ENCODE measurements at places on chromosomes 1 and 21. TPM values are rescaled to one million over a fixed set of nuclear protein-coding genes. Genes with fewer than 3 reads are reported as not detected.

DNA sequence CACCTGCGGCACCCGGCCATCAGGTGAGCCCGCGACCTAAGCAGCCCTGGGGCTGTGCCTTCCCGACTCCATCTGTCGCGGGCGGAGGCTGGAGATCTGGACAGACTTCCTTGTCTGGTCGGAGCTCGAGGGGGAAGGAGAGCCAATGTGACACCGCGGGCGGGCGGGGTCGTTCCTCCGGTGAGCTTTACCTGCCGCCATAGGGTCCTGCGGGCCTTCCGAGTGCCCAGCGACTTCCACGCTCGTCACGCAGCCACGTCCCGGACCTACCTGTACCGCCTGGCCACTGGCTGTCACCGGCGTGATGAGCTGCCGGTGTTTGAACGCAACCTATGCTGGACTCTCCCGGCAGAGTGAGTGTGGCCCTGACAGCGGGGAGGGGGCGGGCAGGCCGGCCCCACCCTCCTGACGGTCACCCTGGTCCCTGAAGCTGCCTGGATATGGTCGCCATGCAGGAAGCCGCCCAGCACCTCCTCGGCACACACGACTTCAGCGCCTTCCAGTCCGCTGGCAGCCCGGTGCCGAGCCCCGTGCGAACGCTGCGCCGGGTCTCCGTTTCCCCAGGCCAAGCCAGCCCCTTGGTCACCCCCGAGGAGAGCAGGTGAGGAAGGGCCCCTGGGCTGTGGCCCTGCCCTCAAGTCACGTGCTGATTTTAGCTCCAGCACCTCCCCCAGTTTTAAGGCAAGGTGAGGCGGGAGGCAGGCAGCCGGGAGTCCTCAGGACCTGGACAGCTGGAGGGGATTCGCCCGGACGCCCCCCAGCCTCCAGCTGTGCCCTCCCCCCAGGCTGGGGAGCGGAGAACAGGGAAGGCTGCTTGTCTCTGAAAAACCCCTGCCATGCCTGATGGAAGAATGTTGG is 1.1 kb downstream of the PUSL1 start:
- peak overlapping the region; percentile 71 for H3K4me3 ChIP-seq
- DNase-seq = peak; percentile 42
- H3K36me3 ChIP-seq = no peaks in the 10 kb centered on the region
- peaks cover 10% of the 10 kb centered on the region for H3K27me3 ChIP-seq
- no peak overlapping the region for H3K27ac ChIP-seq
- peaks cover 35% of the 10 kb centered on the region for H3K4me1 ChIP-seq

- no peaks in the 10 kb centered on the region for H3K36me3 ChIP-seq
- H3K27me3 ChIP-seq = no peaks in the 10 kb centered on the region
- DNase-seq = no peak
- no peak overlapping the region for H3K4me3 ChIP-seq
- no peak overlapping the region for H3K27ac ChIP-seq
- peaks cover 14% of the 10 kb centered on the region for H3K4me1 ChIP-seq
These were observed 103.5 kb upstream of the TLR5 start for GRCh38 chr1:223246476-223247112.

- H3K4me3 ChIP-seq = no peak overlapping the region
- H3K27me3 ChIP-seq = no peaks in the 10 kb centered on the region
- no peak overlapping the region for H3K27ac ChIP-seq
- no peaks in the 10 kb centered on the region for H3K4me1 ChIP-seq
- DNase-seq = no peak
- H3K36me3 ChIP-seq = no peaks in the 10 kb centered on the region
These were observed 41.7 kb downstream of the USP48 start for GRCh38 chr1:21741206-21741605.

DNA sequence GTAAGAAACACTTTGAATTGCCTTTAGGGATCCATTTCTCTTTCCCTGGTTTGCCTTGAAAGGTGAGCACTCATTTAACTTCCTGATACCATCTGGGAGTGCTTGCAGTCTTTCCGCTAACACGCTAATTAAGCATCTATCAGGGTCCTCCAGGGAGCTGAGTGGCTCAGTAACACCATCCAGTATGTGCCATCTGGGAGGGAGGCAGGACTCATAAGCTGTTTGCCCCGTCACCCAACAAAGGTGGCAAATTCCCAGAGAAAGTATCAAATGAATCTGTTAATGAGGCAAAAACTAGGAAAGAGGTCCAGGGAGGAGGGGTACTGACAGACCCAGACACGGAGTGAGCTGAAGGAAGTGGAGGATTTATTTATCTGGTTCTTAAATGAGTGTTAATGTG is 430.9 kb downstream of the HLX start:
- H3K36me3 ChIP-seq = no peaks in the 10 kb centered on the region
- H3K4me3 ChIP-seq = no peak overlapping the region
- no peak for DNase-seq
- no peak overlapping the region for H3K27ac ChIP-seq
- H3K27me3 ChIP-seq = no peaks in the 10 kb centered on the region
- H3K4me1 ChIP-seq = peaks cover 23% of the 10 kb centered on the region

DNA sequence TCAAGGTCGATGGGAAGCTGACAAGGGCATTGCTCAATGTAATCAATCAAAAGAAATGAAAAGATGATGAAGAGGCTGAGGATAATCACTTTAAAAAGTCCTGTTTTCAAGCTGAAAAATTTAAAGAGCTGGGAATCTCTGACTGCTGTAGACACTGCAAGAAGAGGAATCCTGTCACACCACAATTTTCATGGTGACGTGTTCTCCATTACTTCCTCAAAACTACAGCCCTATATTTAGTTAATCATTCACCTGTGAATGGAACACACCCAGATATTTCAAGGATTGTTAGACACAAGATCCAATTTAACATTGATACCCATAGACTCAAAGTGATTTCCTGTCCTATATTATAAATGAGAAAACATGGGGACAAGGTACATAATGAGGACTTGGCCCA is 1048.3 kb downstream of the AMY1C start:
- no peaks in the 10 kb centered on the region for H3K36me3 ChIP-seq
- no peak overlapping the region for H3K4me3 ChIP-seq
- H3K27ac ChIP-seq = no peak overlapping the region

DNA sequence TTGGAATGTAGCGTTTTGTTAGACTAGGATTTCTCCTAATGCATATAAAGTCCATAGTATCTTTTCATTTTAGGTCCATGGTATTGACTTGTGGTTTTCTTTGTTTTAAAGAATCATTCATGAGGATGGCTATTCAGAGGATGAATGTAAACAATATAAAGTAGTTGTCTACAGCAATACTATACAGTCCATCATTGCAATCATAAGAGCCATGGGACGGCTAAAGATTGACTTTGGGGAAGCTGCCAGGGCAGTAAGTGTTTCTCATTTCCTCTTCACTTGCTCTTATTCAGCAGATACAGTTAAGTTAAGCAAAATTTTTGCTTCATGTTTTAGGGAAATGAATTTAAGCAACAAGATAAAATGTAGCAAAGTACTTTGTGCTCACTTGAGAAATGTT is 25.4 kb downstream of the GNAI3 start:
- H3K27me3 ChIP-seq = no peaks in the 10 kb centered on the region
- no peak overlapping the region for H3K4me3 ChIP-seq
- no peak for DNase-seq

GRCh38 chr1:180166436-180166800 is 11.7 kb downstream of the QSOX1 start:
- H3K27ac ChIP-seq = no peak overlapping the region
- peaks cover 13% of the 10 kb centered on the region for H3K4me1 ChIP-seq
- H3K27me3 ChIP-seq = no peaks in the 10 kb centered on the region
- peak; percentile 11 for DNase-seq

GRCh38 chr1:206575165-206575893 is 36.9 kb downstream of the EIF2D start:
- no peaks in the 10 kb centered on the region for H3K27me3 ChIP-seq
- no peak for DNase-seq
- H3K36me3 ChIP-seq = no peaks in the 10 kb centered on the region

DNA sequence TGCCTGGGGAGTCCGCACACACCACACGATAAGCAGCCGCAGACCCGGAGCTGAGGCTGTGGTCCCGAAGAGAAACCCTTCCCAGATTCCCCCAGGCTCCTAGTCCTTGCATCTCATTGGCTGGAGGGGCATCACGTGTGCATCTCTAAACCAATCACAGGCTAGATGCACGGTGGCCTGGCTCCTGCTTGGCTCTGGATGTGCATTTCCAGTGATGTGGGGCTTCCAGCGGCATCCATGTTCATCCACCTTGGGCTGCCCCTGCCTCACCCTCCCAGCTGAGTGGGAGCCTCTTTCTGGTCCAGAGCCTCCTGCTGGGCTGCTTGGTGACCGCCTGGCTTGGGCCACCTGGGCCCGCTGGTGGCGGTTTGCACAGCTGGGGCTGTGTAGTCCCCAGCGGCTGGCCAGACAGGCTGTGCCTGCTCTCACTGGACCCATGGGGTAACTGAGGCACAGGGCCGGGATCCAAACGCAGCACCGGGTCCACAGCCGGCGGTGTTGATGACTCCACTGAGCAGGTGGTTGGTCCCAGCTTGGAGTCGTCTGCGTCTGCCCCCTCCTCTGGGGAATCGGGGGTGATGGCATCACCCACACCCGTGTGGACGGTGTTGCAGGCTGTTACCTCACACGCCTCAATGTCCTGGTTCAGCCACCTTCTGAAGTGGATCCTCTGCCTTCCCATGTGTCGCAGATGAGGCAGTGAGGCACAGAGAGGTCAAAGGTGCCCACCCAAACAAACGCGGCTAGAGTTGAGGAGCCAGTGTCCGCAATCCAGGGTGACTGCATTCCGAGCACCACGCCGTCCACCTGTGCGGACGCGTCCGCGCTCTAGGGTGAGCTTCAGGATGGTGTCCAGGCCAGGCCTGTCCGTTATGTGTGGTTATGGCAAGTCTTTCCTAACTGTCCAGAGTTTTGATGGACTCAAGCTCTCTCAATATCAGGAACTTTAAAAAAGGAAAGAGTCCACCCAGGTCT is 41.3 kb downstream of the COL6A1 start:
- no peaks in the 10 kb centered on the region for H3K36me3 ChIP-seq
- H3K4me3 ChIP-seq = no peak overlapping the region
- no peaks in the 10 kb centered on the region for H3K4me1 ChIP-seq
- DNase-seq = no peak
- no peaks in the 10 kb centered on the region for H3K27me3 ChIP-seq

GRCh38 chr1:204414016-204414415 is 2.4 kb upstream of the PPP1R15B start:
- H3K36me3 ChIP-seq = no peaks in the 10 kb centered on the region
- no peak for DNase-seq
- no peaks in the 10 kb centered on the region for H3K4me1 ChIP-seq
- H3K27me3 ChIP-seq = no peaks in the 10 kb centered on the region

DNA sequence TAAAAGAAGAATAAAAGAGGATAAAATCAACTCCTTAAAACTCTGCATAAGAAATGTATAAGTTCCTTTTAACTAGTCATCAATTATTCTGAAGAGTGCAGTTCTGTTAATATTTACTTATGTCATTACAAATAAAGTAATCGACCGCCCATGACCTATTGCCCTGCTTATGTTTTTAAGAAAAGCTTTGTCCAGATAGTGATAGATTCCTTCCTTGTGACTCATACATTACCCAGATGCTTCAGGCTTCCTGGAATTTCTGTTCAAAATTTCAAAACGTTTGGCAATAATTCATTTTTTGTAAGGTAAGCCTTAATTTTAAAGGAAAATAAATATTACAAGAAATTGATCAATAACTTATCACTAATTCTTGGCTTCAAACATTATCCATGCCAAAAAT is 918.2 kb upstream of the ADGRL2 start:
- DNase-seq = no peak
- no peaks in the 10 kb centered on the region for H3K36me3 ChIP-seq
- H3K27ac ChIP-seq = no peak overlapping the region
- H3K27me3 ChIP-seq = no peaks in the 10 kb centered on the region
- no peak overlapping the region for H3K4me3 ChIP-seq

- no peaks in the 10 kb centered on the region for H3K36me3 ChIP-seq
- no peak overlapping the region for H3K27ac ChIP-seq
- H3K27me3 ChIP-seq = no peaks in the 10 kb centered on the region
- H3K4me1 ChIP-seq = no peaks in the 10 kb centered on the region
- no peak for DNase-seq
These were observed 20.5 kb downstream of the CLCA4 start for GRCh38 chr1:86567341-86567740.

DNA sequence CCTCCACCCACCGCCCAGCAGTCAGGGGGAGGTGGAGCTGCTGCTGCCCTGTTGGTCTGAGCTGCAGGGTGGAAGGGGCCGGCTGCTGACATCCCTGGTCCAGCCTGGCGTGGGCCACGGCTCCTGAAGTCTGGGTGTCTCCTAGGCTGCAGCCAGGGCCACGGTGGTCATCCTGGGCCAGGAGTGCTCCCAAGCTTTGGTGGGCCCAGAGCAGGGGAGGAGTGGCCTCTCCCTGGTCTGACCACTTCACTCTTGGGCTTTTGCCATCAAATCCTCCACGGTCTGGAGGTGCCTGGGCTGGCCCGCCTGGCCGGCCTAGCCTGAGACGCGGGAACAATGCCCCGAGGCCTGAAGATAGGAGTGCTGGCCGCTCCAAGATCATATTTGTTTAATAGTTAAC is 5.8 kb downstream of the PRDM16 start:
- no peak overlapping the region for H3K4me3 ChIP-seq
- no peaks in the 10 kb centered on the region for H3K36me3 ChIP-seq
- peaks cover 54% of the 10 kb centered on the region for H3K4me1 ChIP-seq
- H3K27ac ChIP-seq = no peak overlapping the region
- peaks cover 64% of the 10 kb centered on the region for H3K27me3 ChIP-seq

DNA sequence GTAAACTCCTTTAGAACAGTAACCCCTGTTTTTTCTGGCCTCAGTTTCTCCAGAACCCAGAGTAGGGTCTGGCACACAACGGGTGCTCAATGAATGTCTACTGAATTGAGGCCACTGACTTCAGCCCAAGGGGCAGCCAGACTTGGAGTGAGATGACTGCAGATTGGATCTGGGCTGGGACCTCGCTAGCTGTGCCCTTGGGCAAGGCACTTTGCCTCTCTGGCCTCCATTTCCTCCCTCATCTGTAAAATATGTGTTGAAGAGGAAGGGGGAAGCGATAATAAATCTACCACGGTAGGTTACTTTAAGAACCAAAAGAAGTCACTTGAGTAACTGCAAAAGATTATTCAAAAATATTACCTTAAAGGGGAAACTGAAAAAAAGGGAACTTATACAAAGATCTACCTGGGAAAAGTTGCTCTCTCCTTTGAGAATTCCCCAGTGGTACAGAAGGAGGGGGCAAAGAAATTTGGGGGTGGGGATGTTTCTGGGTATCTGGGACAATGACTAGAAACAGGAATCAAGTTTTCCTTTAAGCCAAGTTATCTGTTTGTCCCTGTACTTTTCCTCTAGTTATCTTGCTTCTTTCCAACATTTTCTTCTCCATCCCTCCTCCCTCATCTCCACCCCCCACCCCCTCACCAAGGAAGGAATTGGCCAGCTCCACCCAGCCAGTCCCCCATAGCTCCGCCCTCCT is 394 bp upstream of the GRHL3 start:
- peaks cover 61% of the 10 kb centered on the region for H3K27me3 ChIP-seq
- no peaks in the 10 kb centered on the region for H3K36me3 ChIP-seq
- DNase-seq = no peak
- H3K4me3 ChIP-seq = peak overlapping the region; percentile 40
- H3K27ac ChIP-seq = no peak overlapping the region
- H3K4me1 ChIP-seq = peaks cover 31% of the 10 kb centered on the region

CNR2 gene
- total RNA-seq = not detected

NME7 gene
- total RNA-seq = 23.5 TPM

GBP1 gene
- total RNA-seq = not detected

CCDC30 gene
- 2.0 TPM for total RNA-seq

OXCT2 gene
- total RNA-seq = 2.1 TPM

SRSF11 gene
- 251 TPM for total RNA-seq

ANKRD35 gene
- 1.1 TPM for total RNA-seq

EPHB2 gene
- 80.2 TPM for total RNA-seq

LDLRAD1 gene
- total RNA-seq = not detected

KCNA3 gene
- total RNA-seq = 0.69 TPM

HSF2BP gene
- total RNA-seq = 1.1 TPM

ATP1A4 gene
- total RNA-seq = 0.17 TPM

BSND gene
- total RNA-seq = not detected

MACO1 gene
- 14.8 TPM for total RNA-seq
